Stimulated activated CD4-positive, alpha-beta T cell treated with anti-CD3 and anti-CD28 coated beads, TNF-alpha, amount 100 ng/mL, for 1 hour (primary cell): ENCODE measurements at places on chromosomes 16 and 17.

- no peak for DNase-seq
Measured at GRCh38 chr17:78114831-78115723, 13.5 kb downstream of the TMC6 start.

GRCh38 chr16:89195521-89196171, 4.7 kb downstream of the SLC22A31 start:
- no peak for DNase-seq

- no peak for DNase-seq
Measured at GRCh38 chr16:88195911-88196465, 186.8 kb upstream of the ZNF469 start.

- no peak for DNase-seq
Measured at GRCh38 chr17:46979147-46979863, at the start of gene RPRML. Gene RPRML, minus strand, starts transcription at chr17:46979253. Its CDS starts 246 bp downstream, at chr17:46979007.

- DNase-seq: no peak
Measured at GRCh38 chr16:1902547-1903219, 15.5 kb downstream of the HS3ST6 start.

GRCh38 chr16:2883458-2883908, 468 bp downstream of the FLYWCH2 start:
- no peak for DNase-seq

- no peak for DNase-seq
Measured at GRCh38 chr16:52086901-52087300, 460.0 kb downstream of the TOX3 start.

GRCh38 chr17:73064084-73064938, 28.2 kb downstream of the SLC39A11 start:
- DNase-seq: no peak

DNA sequence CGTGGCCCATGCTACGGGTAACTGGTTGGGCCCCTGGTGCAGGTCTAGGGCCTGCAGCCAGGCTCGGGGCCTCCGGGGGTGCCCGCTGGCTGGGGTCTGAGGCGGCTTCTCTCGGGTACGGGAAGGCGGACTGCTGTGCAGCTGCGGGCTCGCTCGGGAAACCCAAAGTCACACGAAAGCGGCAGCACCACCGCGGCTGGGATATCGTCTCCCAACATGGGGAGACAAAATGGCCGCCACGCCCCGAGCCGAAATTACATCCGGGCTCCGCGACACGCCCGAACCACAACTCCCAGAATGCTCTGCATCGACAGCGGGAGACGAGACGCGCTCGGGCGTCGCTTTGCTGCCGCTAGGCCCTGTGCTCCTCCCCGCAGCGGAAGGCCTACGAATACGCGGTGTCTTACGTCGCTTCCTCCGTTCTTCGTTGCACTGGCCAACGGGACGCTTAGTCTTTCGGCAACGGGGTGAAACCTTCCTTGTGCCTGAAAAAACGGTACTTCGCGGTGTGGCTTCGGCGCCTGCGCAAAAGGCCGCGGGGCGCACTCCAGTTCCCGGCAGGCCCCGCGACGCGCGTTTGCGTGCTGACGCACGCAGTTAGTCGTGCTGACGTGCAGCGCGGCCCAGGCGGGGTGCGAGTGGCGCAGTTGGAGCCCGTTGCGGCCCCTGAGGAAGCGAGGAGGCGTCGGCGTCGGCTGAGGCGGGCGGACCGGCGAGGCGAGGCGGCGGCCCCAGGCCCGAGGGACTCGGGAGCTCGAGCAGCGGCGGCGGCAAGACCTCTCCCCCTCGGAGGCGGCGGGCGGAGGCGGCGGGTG, at the start of gene SRRM2:
Gene SRRM2, plus strand, starts transcription at position 604 of the 815 bp plus-strand sequence. CDS start 3,727 bp downstream, outside the sequence.
- DNase-seq: peak; percentile 83

- DNase-seq: no peak
Measured at GRCh38 chr17:68035131-68035522, 408 bp upstream of the KPNA2 start.

- no peak for DNase-seq
Measured at GRCh38 chr17:42062681-42063080, 12.3 kb upstream of the C17orf113 start.

GRCh38 chr17:42456223-42457106, 2.2 kb upstream of the ATP6V0A1 start:
- no peak for DNase-seq

- DNase-seq: no peak
Measured at GRCh38 chr16:19846436-19846835, 38.2 kb downstream of the GPRC5B start.

DNA sequence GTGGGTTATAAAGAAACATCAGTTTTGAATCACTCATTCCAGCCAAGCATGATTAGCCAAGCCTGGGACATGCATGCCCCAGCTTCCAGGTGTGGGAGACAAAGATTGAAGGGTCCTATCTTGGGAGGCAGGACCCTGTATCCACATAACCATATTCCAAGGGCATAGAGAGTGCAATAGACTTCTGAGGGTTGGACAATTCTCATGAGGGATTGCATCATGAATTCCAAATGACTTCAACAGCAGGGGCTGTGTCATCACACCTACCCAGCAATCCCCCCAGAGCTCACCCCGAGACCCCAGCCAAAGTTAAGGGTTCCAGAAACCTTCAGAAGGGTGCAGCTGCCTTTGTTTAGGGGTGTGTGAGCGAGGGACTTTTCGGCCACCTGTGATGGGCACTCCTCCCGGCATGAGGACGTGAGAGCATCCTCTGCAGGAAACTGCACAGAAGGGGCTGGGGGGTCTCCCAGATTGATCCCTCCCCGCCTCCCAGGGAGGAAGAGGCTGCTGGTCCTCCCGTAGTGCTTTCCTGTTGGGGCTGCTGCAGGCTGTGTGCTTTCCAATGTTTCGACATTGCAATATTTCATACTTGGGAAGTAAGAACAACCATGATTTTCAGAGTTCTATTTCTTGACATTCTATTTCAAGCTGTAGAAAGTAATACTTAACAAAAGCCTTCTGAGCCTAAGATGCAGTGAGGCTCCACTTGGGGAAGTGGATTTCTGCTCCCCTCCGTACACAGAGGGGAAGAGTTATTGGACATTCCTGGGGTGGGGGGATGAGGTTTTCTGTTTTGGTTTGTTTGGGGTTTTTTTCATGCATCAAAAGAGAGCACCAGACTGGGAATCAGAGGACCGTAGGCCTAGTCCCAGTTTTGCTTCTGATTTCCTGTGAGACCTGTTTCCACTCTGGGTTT, 13.3 kb upstream of the PITPNM3 start:
- DNase-seq: no peak

DNA sequence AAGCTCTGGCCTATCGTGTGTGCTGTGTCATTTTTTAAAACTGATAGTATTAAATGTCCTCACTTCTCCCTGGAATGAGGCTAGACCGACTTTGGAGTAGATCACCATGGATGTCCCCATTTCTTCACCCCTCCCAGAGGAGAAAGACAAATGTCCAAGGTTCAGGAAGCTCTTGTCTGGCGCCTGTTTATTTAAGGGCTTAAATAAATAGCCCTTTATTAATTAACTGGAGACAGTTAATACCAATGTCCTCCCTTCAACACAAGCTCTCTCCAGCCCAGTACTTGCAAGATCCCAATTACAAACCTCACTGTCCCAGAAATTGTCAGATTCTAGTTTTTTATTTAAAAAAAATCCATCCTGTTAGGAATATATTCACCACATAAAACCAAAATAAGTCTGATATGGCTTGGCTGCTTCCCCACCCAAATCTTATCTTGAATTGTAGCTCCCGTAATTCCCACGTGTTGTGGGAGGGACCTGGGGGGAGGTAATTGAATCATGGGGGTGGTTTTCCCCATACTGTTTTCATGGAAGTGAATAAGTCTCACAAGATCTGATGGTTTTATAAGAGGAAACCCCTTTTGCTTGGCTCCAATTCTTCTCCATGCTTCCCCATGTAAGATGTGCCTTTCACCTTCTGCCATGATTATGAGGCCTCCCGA, 344.4 kb downstream of the SHISA9 start:
- no peak for DNase-seq

- no peak for DNase-seq
Measured at GRCh38 chr17:28199115-28199514, 119.9 kb upstream of the TMEM97 start.

DNA sequence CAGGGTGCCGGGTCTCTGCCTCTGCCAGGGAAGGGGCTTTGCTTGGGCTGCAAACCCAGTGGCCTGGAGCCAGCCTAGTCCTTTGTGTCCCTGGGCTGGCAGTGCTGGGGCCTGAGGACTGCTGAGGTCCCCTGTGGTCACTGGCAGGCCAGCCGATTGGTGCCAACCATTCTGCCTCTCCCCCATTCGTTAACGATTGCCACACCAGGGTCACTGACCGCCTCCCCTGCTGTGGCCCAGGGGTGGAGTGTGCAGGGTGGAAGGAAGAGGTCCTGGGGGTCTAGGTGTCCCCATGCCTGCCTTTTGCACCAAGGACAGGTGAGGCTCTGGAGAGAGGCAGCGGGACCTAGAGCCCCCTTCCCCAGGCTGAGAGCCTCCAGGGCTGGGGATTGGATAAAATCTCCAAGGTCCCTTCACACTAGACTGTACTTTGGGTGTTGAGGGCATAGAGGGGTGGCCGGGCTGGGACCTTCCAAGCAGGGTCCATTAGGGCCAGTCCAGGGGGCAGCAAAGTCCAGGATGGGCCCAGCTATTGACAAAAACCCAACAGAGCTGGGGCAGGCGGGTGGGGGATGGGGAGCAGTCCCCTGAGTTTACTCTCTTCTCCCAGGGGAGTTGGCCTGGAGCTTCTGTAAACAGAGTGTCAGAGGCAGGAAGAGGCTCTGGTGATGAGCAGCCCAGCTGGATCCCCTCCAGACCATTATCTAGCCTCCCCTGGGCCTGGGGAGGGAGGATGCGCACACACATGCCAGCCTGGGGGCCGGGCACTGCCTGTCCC, 1.1 kb downstream of the VASN start:
- no peak for DNase-seq

GRCh38 chr16:23119570-23119969, 29.7 kb downstream of the USP31 start:
- DNase-seq: no peak

GRCh38 chr16:79810449-79811189, 210.1 kb upstream of the MAF start:
- no peak for DNase-seq

DNA sequence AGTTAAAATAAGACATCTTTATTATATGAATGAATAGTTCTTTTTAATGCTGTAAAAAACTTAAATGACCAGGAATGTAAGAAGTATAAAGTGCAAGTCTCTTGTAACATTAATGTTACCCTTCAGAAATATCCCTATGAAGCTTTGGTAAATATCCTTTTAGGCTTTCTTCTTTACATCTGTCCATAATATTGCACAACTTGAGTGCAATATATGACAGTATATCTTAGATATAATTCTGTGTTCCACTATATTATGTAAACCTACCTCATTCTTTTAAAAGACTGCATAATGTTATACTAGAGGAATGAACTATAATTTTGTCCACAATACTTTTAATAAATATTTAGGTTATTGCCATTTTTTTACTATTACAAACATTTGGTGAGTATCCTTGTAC, 81.1 kb downstream of the EFCAB13 start:
- no peak for DNase-seq

DNA sequence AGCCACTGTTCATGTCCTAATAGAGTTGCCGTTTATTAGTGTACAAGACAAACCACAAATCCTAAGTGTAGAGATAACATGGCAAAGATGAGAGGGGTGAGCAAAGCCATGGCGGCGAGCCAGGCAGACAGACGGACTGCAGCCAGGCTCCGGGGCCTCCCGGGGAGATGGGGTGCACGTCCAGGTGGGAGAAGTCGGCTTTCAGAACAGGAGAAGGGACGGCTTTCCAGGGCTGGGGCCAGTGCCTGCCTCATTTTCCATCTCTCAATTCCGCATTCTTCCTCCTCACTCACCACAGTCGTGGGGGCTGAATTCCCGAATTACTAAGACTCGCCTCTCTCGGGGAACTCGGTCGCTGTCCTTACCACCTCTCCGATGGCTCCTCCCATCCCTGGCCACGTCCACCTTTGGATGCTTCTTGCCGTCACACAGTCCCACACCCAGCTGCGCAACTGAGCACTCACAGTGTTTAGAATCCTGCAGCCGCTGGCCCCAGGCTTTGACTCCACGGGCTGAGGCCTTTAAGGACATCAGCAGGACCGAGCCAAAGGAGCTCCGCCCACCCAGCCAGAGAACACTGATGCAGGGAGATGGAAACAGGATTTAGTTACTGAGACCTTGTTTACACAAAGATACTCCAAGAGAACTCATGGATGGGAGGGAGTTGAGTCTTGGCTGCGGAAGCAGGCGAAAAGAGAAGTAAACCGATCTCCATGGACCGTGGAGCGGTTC, 59.7 kb downstream of the RNF112 start:
- no peak for DNase-seq

- no peak for DNase-seq
Measured at GRCh38 chr16:79288066-79288465, 312.5 kb downstream of the MAF start.
